Trophoblast cell (in vitro differentiated cells and primary cell): ENCODE measurements at places on chromosomes 3 and 15.
A peak's percentile ranks its signal among the peaks of the same experiment; 100 is the strongest.

- no peak overlapping the region for H3K27ac ChIP-seq
- H3K4me1 ChIP-seq = no peaks in the 10 kb centered on the region
- no peak overlapping the region for H3K4me3 ChIP-seq
- H3K36me3 ChIP-seq = no peaks in the 10 kb centered on the region
- DNase-seq = no peak
- H3K27me3 ChIP-seq = no peaks in the 10 kb centered on the region
These were observed 133.5 kb upstream of the ONECUT1 start for GRCh38 chr15:52923626-52924025.

DNA sequence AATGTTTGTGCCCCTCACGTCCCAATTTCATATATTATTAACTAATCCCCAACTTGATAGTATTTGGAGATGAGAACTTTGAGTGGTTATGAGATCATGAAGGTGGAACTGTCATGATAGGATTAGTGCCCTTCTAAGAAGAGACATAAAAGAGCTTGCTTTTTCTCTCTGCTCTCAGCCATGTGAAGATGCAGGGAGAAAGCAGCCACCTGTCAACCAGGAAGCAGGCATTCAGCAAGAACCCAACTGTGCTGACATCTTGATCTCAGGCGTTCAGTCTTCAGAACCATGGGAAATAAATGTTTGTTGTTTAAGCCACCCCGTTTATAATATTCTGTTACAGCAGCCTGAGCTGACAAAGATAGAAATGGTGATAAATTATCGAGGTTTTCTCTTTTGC, 278.7 kb upstream of the KCNMB2 start:
- no peak overlapping the region for H3K4me3 ChIP-seq
- H3K36me3 ChIP-seq = no peaks in the 10 kb centered on the region

GRCh38 chr15:80673561-80674244, 21.4 kb upstream of the ABHD17C start:
- no peaks in the 10 kb centered on the region for H3K36me3 ChIP-seq
- no peak overlapping the region for H3K27ac ChIP-seq
- H3K4me1 ChIP-seq = peaks cover 6% of the 10 kb centered on the region
- H3K27me3 ChIP-seq = no peaks in the 10 kb centered on the region
- peak overlapping the region; percentile 6 for H3K4me3 ChIP-seq

GRCh38 chr3:48232232-48232631, 8.7 kb upstream of the ZNF589 start:
- H3K4me3 ChIP-seq = no peak overlapping the region
- H3K4me1 ChIP-seq = no peaks in the 10 kb centered on the region
- no peaks in the 10 kb centered on the region for H3K36me3 ChIP-seq
- DNase-seq = no peak
- no peaks in the 10 kb centered on the region for H3K27me3 ChIP-seq

DNA sequence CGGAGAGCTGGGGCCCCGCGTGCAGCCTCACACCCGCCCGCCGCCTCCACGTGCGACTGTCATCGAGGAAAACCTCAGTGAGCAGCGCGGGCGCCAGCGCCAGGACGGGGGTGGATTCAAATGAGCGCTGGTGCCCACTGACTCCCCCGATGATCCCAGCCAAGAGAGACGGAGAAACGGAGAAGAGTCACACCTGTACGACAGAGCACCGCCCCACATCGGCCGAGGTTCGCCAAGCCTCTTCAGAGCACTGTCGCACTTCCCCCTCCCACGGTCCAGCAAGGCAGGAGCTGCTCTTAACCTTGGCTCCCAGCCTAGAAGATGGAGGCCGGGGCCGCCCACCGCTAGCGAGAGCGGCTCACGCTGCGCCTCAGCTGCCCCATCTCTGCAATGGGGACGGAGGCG, 130.9 kb upstream of the IQSEC1 start:
- H3K27ac ChIP-seq = no peak overlapping the region
- no peak for DNase-seq
- H3K36me3 ChIP-seq = no peaks in the 10 kb centered on the region
- no peak overlapping the region for H3K4me3 ChIP-seq

DNA sequence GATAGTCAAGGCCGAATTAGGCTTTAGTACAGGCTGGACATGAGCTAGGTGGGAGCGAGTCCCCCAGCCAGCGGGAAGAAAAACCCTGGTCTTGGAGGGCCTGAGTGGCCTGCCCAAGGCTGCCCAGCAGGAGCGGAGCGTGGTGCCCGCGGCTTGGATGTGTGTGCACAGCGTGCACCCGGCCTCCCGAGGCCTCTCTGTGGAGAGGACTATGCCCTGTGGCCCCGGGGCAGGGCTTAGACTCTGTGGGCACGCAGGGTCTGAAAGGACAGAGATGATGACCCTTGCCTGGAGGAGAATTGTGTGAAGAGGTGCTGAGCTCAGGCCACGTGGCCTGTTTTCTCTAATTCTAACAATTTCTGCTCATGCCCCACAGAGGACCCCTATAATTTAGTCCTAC, 124.6 kb upstream of the IQSEC1 start:
- DNase-seq = no peak
- no peaks in the 10 kb centered on the region for H3K36me3 ChIP-seq
- H3K27ac ChIP-seq = no peak overlapping the region
- no peak overlapping the region for H3K4me3 ChIP-seq
- no peaks in the 10 kb centered on the region for H3K27me3 ChIP-seq
- H3K4me1 ChIP-seq = peaks cover 3% of the 10 kb centered on the region

GRCh38 chr15:81754078-81754477, 291.7 kb downstream of the MEX3B start:
- DNase-seq = no peak
- H3K27ac ChIP-seq = no peak overlapping the region

GRCh38 chr3:31449318-31449717, 83.4 kb upstream of the STT3B start:
- no peak overlapping the region for H3K27ac ChIP-seq
- no peak for DNase-seq
- H3K36me3 ChIP-seq = no peaks in the 10 kb centered on the region

DNA sequence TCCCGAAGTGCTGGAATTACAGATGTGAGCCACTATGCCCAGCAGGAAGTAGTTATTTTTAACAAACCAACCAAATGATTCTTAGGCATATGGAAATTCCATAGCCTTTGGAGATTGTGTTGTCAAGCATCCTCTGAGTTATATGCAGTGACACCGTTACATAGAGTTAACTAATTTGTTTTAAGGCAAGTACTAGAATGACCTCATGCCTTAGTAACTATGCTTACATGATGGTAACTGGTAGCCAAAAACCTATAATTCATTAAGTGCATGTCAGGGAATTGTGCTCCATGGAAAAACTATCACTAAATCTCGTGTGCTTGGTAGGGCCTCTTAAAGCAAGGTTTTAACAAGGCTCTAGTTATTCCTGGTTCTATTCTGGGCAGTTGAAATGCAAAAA, 392.8 kb downstream of the TUSC7 start:
- H3K27me3 ChIP-seq = no peaks in the 10 kb centered on the region
- H3K36me3 ChIP-seq = no peaks in the 10 kb centered on the region
- no peak overlapping the region for H3K27ac ChIP-seq
- H3K4me3 ChIP-seq = no peak overlapping the region
- DNase-seq = no peak

GRCh38 chr15:63601704-63602185, 4.6 kb downstream of the FBXL22 start:
- peak; percentile 49 for DNase-seq
- no peak overlapping the region for H3K27ac ChIP-seq
- H3K4me1 ChIP-seq = peaks cover 7% of the 10 kb centered on the region
- H3K27me3 ChIP-seq = no peaks in the 10 kb centered on the region
- peak overlapping the region; percentile 57 for H3K4me3 ChIP-seq
- peaks cover 10% of the 10 kb centered on the region for H3K36me3 ChIP-seq

DNA sequence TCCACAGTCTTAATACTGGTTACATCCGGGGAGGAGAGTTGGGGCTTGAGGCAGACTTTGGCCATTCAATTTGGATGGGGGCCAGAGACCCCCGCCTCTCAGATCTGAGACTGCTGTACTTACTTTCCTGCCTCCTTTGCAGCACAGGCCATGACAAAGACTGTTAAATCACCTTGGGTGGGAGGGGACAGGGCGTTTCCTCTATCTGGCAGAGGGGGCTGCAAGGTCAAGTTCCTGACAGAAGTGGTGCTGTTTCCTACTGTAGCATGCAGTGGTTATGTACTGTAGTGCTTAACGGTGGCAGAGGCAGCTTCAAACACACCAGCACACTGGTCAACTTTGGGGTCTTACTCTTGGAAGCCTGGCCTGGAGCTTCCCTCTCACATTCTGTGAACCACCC, 261.2 kb upstream of the LRRFIP2 start:
- H3K36me3 ChIP-seq = peaks cover 1% of the 10 kb centered on the region
- no peak overlapping the region for H3K4me3 ChIP-seq
- no peak for DNase-seq
- H3K27ac ChIP-seq = no peak overlapping the region
- no peaks in the 10 kb centered on the region for H3K27me3 ChIP-seq
- H3K4me1 ChIP-seq = no peaks in the 10 kb centered on the region

DNA sequence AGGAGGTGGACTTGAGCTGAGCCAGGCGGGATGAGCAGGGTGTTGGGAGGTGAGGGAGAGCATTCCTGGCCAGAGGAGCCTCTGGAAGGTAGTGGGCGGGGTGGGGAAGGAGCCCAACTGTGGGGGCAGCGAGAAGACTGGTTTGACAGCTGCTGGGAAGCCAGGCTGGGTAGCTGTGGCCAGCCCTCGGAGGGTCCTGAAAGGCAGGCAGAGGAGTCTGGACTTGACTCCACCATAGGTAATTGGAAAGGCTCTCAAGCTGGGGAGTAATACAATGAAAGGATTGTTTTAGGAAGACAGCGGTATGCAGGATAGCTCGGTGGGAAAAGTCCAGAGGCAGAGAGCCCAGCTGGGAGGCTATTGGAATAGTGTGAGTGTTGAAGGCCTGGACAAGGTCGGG, 17.2 kb downstream of the EPHB3 start:
- no peak overlapping the region for H3K27ac ChIP-seq
- H3K27me3 ChIP-seq = no peaks in the 10 kb centered on the region
- no peak for DNase-seq
- peaks cover 53% of the 10 kb centered on the region for H3K4me1 ChIP-seq

- DNase-seq = no peak
- no peak overlapping the region for H3K4me3 ChIP-seq
- H3K27me3 ChIP-seq = no peaks in the 10 kb centered on the region
- H3K27ac ChIP-seq = no peak overlapping the region
- no peaks in the 10 kb centered on the region for H3K36me3 ChIP-seq
These were observed 55.6 kb downstream of the CCR3 start for GRCh38 chr3:46297658-46298423.

- H3K4me3 ChIP-seq = no peak overlapping the region
- H3K27me3 ChIP-seq = no peaks in the 10 kb centered on the region
- no peak for DNase-seq
- H3K36me3 ChIP-seq = no peaks in the 10 kb centered on the region
These were observed 746.7 kb downstream of the NAALADL2 start for GRCh38 chr3:175605851-175606250.

DNA sequence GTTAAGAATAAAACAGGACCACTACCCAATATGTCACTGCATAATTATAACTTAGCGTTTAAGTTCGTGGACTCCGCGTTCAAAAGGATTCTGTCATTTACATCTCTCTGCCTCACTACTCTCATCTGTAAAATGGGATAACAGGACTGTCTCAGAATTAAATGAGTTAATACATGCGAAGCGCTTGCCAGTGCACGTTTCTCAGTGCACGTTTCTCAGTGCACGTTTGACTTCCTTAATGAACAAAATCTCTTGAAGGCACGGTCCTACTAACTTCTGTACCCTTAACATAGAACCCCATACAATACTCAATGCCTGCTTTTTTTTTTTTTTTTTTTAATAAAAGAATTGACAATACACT, 499 bp downstream of the RABL3 start:
- H3K27me3 ChIP-seq = no peaks in the 10 kb centered on the region
- no peak for DNase-seq

DNA sequence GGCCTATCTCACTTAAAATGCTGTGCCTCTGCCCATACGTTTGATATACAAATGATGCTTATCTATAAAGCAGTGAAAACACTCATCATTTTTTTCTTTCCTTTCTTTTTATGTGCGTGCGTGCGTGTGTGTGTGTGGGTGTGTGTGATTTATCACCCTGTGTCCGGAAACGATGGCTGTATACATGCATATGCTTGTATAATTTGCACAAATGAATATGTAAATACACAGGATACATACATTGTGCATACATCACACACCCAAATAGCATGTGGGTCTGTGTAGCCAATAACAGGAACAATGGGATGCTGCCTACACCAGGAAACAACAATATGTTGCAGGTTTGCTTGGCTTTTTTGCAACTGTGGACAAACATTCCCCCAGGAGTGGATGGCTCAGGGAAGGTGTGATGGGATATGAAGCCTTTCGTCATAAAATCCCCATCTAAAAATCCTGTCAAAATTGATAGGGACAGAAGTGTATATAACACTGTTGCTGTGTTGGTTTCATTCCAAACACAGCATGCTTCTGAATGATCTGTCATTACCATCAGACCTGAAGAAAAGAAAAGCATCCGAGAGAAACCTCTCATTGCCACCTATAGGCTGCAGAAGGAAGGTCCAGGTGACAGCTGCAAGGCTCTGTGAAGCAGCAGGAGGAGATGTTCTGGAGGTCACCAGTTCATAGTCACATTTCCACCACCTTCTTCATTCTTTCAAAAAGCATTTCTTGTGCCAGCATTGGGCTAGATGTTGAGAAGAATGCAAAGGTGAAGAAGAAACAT, 503.9 kb upstream of the NR2F2 start:
- H3K27me3 ChIP-seq = no peaks in the 10 kb centered on the region
- no peak overlapping the region for H3K27ac ChIP-seq
- H3K4me3 ChIP-seq = no peak overlapping the region
- H3K36me3 ChIP-seq = no peaks in the 10 kb centered on the region

- no peaks in the 10 kb centered on the region for H3K4me1 ChIP-seq
- no peak for DNase-seq
- H3K4me3 ChIP-seq = no peak overlapping the region
- no peaks in the 10 kb centered on the region for H3K27me3 ChIP-seq
These were observed 126.8 kb downstream of the KCNAB1 start for GRCh38 chr3:156246961-156247725.
